ENCODE measurements at places on chromosomes 1 and 21.
A peak's percentile ranks its signal among the peaks of the same experiment; 100 is the strongest.

- DNase-seq: no peak
Measured at GRCh38 chr21:43853851-43854772, 10.9 kb upstream of the AGPAT3 start.

DNA sequence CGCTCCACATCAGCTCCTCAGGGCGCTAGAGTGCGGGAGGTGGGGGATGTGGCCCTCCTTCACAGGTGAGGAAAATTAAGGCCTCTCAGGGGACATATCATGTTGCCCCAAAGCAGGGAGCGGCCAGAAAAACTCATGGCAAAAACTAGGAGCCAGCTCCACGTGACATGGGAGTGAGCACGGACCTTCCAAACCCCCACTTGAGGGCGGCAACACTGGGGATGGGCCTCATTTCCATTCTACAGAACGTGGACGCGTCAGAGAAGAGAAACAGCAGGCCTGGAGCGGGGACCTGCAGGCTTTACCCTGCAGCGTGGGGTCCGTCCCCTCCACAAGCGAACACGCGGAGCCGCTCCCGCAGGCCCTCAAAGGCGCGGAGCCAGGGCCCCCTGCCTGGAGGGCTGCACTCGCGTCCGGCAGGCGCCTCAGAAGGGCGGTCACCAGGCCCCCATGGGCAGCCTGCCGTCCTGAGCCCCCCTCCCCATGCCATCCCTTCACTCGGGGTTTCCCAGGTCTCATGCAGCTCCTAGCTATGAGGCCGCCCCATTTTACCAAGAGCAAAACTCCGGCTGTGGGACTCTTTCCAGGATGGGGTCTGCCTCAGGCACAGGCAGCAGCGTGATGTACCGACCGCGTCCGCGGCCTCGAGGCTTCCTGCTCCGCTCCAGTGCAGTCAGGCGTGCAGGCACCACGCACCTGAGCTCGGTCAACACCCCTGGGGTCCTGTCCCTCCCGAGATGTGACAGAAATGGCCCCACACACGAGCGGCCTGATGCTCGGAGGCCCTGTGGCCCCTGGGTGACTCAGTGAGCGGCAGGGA lies 5.5 kb downstream of the CFAP410 start:
- DNase-seq: no peak

DNA sequence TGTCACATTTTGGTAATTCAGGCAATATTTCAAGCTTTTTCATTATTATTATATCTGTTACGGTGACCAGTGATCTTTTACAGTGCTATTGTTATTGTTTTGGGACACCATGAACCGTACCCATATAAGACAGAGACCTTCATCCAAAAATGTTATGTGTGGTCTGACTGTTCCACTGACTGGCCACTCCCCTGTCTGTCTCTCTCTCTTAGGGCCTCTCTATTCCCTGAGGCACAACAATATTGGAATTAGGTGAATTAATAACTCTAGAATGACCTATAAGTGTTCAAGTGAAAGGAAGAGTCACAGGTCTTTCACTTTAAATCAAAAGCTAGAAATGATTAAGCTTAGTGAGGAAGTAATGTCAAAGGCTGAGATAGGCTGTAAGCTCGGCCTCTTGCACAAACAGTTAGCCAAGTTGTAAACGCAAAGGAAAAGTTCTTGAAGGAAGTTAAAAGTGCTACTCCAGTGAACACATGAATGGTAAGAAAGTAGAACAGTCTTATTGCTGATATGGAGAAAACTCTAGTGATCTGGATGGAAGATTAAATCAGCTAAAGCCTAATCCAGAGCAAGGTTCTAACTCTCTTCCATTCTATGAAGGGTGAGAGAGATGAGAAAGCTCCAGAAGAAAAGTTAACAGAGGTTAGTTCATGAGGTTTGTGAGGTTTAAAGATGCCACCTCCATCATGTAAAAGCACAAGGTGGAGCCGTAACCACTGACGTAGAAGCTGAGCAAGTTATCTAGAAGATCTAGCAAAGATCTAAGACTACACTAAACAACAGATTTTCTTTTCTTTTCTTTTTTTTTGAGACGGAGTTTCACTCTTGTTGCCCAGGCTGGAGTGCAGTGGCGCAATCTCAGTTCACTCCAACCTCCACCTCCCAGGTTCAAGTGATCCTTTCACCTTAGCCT lies 19.7 kb upstream of the DIPK1A start:
- DNase-seq: peak; percentile 83

DNA sequence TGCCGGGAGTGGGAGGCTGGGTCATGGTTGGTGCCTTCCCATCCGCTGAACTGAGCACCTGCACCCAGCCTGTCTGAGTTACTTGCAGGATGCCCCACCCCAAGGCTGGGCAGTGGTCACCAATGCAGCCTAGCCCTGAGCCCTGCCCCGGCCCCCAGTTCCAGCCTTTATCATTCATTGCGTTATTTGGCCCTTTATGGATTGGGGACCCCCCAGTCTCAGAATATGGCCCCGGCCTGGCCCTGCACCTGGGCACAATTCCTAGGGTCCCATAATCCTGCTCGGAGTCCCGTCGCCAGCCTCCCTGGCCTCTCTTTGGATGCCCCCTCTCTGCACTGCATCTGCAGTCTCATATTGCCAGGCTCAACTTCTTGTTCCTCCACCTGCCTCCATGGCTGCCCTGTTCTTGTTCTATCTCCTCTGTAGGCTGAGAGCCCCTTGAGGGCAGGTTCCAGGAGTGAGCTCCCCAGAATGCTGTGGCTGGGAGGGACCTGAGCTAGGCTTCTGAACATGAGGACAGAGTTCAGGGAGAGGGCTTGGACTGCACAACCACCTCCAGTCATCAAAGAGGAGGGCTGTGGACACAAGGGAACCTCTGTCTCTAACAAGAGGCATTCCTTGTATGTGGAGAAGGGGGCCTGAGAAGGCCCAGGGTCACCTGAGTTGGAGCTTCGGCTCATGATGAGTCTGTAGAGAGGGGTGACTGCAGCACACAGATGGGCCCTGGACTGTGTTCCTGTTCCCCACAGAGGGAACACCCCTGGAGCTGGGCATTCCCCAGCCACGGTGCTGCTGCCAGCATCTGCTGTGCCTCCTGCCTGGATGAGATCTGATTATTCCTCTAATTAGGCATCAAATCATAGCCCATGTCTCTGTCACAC lies 1.1 kb upstream of the KNCN start:
- no peak for DNase-seq

DNA sequence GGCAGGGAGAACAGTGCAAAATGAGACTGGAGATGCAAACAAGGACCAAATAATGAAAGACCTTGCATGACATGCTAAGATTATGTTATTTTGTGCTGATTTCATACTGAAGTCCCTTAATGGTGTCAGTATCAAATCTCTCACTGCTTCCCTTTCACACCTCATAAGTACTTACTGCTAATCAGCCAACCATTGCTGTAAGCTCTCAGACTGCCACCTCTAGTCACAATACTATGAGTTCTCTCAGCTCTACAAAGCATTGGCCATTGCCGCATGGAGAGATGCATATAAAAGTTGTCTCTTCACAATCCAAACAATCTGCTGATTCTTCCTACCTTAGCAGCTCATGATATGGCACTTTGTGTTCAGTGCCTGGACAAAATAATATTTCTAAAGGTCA lies 375.4 kb downstream of the LTN1 start:
- DNase-seq: no peak

- no peak for DNase-seq
Measured at GRCh38 chr1:92730476-92730875, 54.4 kb downstream of the EVI5 start.

GRCh38 chr21:38386967-38387366 lies 111.3 kb downstream of the ERG start:
- DNase-seq: no peak

GRCh38 chr1:76632136-76632535 lies 235.1 kb upstream of the ST6GALNAC5 start:
- DNase-seq: no peak

DNA sequence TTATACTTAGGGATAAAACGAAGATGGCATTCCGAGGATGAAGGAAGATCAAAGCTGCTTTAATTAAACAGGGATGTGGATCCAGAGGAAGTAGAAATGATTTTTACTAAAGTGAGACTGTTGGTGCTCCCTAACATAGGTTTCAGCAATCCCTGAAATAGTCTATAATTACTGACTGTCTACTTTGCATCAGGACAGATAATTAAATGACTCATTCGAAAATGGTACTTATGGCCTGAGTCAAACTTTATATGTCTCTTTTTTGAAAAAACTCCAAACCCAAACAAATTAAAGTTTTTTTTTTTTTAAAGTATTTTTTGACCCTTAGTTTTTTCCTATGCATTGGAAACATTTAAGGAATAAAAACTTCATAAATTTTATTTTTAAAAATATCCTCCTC lies 90.3 kb downstream of the LYST start:
- no peak for DNase-seq

DNA sequence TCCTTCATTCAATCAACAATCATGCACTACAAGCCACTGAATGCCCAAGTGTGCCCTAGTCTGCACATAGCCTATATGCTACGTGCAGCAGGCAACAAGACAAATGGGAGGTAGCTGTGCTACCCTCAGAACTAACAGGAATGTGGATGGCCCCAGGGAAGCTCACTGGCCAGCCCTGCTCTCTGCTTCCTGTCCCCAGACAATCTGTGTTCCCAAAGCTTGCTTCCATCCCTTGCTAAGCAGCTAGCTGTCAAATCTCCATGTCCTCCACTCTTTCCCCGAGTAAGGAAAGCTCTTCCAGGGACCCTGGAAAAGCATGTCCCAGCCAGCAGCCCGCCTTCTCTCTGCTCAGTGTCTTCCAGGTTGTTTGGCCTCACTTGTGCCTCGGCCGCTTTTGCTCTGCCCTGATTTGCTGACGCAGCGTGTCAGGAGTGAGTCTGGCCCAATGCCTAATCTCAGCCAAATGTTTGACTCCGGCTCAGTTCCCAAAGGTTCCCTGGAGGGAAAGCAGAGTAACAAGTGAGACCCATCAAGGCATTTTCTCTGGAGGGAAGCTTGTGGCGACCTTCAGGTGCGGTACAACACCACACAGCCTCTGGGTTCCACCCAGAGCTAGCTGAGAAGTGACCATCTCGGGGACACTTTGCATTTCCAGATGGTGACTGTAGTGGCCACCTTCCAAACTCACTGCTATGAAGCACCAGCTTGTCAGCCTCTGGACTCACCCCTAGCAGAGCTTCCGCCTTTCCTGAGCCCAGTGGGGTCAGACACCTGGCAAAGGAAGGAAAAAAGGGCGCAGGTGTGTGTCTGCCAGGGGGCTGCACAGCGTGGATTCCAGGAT lies 243.4 kb downstream of the RHOU start:
- no peak for DNase-seq

DNA sequence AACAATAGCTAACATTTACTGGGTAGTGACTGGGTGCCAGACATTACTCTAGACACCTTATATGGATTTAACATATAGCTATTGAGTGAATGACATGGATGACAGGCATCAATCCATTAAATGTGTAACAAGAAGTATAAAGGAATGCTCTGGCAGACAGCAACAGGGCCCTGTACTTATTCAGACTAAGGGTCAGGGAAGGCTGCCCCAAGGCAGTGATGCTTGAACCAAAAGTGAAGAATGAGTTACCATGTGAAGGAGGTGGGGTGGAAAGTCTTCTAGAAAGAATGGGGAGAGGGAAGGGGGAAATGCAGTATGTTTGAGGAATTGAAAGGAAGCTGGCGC lies 8.3 kb upstream of the PTPRF start:
- no peak for DNase-seq

DNA sequence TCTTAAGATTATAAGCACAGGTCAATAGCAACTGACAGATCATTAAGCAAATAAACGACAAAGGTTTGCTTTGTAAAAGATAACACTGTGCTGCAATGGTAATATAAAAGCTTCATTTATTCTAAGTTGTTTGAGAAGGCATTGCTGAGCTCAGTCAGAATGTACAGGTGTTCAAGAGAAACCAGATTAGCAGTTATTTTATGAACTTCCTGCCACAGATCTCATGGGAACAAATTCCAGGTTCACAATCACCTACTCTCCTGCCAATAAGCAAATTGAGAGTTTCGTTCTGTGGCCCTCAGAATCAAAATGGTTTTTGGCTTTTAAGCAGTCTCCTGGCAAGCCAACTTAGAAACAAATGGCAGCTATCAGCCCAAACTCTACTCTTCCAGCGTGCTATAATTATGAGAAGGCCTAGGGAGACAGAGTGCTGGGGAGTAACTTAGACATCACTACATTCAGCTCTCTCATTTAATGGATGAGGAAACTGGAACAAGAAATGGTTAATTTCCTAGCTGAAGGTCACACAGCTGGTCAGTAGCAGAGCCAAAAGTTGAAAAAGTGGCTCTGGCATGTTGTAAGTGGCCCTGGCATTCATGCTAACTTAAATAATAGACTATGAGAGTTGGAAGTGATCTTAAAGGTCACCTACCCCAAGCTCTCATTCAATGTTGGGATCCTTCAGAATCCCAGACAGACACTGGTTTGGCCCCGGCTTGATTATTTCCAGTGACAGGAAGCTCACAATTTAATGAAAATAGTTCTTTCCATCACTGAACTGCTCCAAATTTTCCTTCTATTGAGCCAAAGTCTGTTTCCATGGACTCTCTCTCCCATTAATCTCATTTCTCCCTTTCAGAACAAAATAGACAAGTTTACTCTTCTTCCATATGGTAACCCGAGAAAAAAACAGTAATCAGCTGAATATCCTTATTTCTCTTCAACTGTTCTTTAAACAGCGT lies 82.6 kb upstream of the EDEM3 start:
- no peak for DNase-seq

GRCh38 chr1:35876988-35877387 lies 6.0 kb upstream of the AGO1 start:
- DNase-seq: no peak

DNA sequence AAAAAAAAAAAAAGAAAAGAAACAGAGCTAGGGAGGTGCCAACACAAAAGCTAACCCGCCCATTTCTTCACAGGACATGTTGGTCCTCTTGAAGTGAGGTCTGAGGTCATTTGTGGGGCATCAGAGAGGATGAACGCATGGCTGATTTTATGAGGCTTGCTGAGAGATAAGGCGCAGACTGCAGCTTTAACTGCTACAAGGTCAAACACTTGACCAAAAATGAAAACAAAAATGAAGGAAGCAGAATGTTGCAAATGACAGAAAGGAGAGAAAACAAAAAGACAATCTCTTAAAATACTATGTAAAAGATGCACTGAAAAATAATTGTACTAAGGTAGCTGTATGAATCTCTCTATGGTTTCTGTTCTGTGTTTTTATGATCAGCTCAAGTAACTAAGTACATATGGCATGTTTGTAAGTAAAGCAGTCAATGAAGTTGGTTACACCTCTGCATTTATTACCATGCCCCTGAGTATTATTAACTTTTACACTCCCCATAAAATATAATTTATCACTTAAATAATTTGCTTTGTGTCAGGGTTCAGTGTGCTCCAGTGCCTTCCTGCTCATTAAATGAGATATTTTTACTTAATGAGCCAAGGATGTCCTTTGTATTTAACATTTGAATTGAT lies 249.1 kb upstream of the NR5A2 start:
- no peak for DNase-seq

- no peak for DNase-seq
Measured at GRCh38 chr1:78047631-78048030, 1.9 kb downstream of the GIPC2 start.

DNA sequence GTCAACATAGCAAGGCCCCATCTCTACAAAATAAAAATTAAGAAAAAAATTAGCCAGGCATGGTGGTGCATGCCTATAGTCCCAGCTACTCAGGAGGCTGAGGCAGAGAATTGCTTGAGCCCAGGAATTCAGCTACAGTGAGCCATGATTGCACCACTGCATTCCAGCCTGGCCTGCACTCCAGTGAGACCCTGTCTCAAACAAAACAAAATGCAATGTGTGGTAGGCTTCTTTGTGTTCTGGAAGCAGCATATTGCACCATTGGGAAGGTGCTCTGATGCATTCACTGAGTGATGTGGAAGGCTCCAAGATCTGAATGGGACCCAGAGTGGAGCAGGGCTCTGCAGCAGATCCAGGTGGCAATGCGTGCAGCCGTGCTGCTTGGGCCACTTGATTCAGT lies 99.6 kb upstream of the COG2 start:
- no peak for DNase-seq
